RKO (cell line): ENCODE measurements at places on chromosomes 5 and 9.

GRCh38 chr9:120755810-120756434 is 37.3 kb downstream of the FBXW2 start:
- peak; percentile 43 for DNase-seq

DNA sequence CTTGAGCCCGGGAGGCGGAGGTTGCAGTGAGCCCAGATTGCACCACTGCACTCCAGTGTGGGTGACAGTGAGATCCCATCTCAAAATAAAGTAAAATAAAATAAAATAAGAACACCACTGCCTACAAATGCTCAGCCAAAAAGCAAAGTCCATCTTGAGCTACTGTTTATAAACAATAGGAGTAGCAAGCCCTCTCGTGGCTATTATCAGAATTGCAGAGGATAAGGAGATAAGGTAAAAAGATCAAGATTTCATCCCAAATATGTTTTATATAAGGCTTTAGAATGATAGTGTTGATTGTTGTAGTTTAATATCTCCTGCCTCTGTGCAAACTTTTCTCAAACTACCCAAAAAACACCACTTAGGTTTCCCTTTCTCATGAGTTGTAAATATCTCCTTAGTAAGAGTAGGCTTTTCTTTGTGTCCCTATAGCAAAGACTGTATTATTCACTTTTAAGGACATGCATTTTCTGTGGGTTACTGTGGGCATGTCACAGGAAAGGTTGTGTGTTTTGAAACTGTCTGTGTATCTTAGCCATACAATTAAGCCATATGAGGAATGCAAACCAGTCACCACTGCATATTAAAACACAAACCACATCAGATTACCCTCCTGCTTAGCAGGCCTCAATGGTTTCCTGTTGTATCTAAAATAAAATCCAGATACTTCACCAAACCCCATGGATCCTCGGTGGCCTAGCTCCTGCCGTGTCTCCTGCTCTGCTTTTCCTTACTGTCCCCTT is 31.8 kb upstream of the CKS2 start:
- peak; percentile 73 for DNase-seq

DNA sequence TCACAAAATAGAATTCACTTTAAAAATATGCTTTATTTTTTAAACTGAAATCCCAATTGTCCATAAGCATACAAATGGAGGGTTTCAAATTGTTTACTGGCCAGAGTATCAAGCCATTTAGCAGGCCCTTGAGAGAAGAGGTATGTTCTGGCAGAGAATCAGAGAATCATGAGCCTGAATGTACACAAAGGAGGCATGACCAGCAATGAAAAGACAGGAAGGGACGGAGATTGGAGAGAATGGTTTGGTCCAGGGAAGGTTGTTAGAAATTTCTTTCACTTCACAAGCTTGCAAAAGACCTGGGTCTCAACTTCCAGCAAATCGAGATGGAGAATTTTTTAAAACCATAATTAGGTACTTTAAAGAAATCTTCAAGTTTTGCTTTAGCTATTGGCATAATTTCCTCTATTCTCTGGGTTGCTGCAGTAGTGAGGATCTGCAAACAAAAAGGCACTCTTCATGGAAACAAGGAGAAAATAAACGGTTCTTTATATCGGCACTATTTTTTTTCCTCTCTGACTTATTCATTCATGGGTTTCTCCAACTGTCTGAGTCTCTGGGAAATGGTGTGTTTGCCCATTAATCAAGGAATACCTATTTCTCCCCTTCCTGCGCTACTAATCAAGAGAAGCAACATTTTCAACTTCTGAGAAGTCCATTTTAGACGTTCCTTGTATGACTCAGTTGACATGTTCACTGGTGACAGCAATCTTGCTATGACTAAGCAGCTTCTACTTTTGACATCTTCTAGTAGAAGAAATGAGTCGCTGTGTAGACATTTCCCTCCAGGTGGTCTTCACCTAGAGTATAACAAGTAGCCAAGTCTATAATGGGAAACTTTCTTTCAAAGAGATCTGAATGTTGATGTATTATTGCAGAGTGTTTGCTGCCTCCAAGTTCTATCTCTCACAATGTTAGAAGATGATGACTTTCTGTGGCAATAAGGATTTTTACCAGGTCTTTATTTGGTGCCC is 23.1 kb upstream of the ERCC6L2 start:
- peak; percentile 85 for DNase-seq

DNA sequence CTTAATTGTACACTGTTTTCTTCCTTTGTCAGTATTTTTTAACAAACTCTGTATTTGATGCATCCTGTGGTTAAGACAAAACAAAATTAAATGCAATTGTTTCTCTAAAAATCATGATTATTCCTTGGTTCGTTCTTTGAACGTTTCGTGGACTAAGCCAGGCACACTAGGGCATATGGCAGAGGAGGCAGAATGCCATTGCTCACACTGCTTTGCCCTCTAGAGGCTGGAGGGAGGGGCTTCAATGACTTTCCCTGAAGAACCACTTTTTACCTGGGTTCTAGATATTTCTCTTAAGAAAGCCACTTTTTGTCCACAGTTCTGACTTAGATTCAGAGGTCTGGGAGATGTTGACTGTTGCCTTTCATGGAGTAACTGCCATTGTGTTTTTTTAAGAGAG is 236.2 kb upstream of the ADAMTSL1 start:
- DNase-seq, result no peak

GRCh38 chr9:36008774-36009300 is 27.9 kb upstream of the RECK start:
- DNase-seq, result peak; percentile 55

GRCh38 chr9:69003051-69003450 is 10.9 kb downstream of the PRKACG start:
- DNase-seq, result no peak

DNA sequence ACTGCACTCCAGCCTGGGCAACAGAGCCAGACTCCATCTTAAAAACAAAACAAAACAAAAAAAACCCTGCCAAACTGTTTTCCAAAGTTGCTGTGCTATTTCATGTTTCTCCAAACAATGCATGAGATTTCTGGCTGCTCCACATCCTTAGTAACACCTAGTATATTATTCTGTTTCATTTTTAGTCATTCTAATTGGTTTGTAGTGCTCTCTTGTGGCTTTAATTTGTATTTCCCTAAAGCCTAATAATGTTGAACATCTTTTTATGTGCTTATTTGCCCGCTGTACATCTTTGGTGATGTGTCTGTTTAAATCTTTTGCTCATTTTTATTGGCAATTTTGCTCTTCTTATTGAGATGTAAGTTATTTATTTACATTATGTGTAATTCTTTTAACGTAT is 18.4 kb upstream of the TTC1 start:
- DNase-seq, result peak; percentile 46

GRCh38 chr9:77304543-77304942 is 127.2 kb downstream of the VPS13A start:
- no peak for DNase-seq

DNA sequence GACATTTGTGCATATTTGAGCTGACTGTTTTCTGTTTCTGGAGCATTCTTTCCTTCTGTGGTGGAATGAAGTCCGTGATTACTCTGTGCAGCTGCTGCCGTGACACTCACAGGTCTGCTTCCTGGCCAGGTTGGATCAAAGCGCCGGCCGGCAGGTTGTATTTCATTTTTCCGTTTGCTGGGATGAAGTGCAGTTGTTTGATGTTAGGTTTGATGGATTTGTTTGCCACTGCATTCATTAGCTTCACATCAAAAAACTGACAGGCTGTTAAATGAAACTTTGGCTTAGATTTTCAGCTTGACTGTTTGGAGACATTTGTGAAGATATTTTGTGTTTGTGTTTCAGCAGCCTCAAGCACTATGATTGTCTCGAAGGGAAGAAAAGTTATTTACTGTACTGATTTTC is 140.1 kb downstream of the KDM4C start:
- DNase-seq, result no peak

GRCh38 chr5:137265457-137265856 is 233.7 kb downstream of the SPOCK1 start:
- DNase-seq, result no peak

- DNase-seq, result no peak
Measured at GRCh38 chr9:97551308-97551707, 49.8 kb downstream of the TMOD1 start.

- DNase-seq, result peak; percentile 22
Measured at GRCh38 chr5:137470111-137470920, 28.8 kb downstream of the SPOCK1 start.

GRCh38 chr9:15018096-15018637 is 107.9 kb upstream of the FREM1 start:
- DNase-seq, result no peak

- DNase-seq, result no peak
Measured at GRCh38 chr5:173475780-173476179, 140.7 kb downstream of the BOD1 start.
